ENCODE measurements at places on chromosomes 2 and 18.

DNA sequence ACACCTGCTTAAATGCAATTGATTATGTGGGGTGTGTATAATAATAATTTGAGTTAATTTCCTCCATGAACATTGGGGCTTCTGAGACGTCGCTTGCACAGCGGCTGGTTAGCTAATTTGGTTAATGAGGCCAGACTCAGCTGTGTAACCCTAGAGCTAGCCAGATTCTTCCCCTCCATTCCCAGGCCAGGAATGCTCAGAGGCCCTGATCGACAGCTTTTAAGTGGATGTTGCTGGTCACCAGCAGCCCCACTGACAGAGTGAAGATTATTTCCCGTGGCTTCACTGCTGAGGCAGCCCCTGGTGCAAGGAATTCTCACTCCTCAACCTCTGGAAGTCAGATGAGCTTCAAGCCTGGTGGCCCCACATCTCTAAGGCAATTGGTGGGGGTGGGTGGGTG lies 12.4 kb upstream of the EPAS1 start:
- DNase-seq, result no peak

GRCh38 chr2:36609507-36609906 lies 11.5 kb upstream of the FEZ2 start:
- DNase-seq, result no peak

DNA sequence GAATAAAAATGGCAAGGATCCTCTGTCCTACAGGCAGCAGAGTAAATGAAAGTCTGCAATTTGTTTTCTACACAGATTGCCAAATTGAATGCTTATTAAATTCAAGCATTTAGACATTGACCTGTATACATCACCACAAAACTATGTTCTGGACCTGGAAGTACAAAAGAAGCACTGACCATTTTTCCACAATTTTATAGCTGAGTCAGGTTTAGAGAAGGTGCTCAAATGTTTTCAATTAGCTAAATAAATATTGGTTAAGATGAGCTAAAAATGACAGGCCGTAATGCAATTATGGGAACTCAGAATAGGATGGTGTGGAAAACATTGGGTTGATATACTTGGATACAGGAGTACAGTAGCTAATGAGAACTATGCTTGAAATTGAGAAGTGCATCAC lies 490.7 kb upstream of the MEIS1 start:
- DNase-seq, result no peak

DNA sequence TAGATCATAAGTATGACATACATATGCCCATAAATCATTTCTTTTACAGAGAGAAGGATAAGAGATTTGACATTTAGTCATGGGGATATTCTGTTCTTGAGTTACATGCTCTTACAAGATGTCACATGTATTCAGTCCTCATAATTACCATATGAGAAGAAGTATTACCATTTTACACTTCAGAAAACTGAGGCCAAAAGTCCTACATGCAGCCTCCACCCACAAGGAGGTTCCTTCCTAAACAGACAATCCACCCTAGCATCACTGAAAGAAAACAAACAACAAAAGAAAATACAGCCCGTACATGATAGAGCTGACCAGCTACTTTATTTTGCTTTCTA lies 335.1 kb downstream of the SETBP1 start:
- peak; percentile 61 for DNase-seq

DNA sequence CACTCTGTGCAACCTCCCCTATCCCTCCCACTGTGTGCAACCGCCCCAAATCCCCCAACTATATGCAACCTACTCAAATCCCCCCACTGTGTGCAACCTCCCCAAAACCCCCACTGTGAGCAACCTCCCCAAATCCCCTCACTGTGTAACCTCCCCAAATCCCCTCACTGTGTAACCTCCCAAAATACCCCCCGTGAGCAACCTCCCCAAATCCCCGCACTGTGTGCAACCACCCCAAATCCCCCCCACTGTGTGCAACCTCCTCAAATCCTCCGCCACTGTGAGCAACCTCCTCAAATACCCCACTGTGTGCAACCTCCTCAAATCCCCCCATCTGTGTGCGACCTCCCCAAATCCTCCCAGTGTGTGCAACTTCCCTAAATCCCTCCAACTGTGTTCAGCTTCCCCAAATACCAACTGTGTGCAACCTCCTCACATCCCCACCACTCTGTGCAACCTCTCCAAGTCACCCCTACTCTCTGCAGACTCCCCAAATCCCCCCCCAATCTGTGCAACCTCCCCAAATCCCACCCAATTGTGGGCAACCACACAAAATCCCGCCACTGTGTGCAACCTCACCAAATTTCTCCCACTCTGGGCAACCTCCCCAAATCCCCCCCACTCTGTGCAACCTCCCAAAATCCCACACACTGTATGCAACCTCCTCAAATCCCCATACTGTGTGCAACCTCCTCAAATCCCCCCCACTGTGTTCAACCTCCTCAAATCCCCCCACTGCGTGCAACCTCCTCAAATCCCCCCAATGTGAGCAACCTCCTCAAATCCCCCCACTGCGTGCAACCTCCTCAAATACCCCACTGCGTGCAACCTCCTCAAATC lies 114.1 kb downstream of the TPO start:
- no peak for DNase-seq

DNA sequence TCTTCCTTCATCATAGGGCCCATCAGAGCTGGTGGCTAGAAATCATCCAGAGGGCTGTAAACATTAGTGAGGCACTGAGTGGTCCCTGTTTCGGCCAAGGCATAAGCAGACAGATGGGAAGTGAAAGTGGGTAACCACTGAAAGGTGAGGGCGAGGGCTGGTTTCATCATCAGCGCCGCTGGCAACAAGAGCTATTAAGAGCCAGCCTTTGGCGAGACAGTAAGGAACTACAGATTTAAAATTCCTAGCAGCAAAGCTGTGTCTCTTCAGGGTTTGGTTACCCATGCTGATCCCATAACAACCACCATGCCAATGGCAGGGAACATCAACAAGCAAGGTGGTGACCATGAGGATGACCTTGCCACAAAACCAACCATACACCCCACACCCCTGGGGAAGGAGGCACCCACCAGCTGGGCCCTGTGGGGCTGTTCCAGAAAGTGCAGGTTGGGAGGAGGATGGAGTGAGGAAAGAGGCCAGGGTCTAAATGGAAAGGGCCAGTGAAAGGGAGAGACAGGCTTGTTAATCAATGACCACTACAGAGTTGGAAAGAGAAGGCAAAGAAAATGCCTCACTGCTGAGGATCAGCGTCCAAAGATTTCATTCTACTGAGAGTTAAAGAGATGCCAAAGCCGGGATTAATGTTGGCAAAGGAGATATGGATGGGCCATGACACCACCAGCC lies 9.0 kb upstream of the SLC20A1 start:
- no peak for DNase-seq

- no peak for DNase-seq
These were observed 562 bp downstream of the CENPA start for GRCh38 chr2:26786207-26787028.

DNA sequence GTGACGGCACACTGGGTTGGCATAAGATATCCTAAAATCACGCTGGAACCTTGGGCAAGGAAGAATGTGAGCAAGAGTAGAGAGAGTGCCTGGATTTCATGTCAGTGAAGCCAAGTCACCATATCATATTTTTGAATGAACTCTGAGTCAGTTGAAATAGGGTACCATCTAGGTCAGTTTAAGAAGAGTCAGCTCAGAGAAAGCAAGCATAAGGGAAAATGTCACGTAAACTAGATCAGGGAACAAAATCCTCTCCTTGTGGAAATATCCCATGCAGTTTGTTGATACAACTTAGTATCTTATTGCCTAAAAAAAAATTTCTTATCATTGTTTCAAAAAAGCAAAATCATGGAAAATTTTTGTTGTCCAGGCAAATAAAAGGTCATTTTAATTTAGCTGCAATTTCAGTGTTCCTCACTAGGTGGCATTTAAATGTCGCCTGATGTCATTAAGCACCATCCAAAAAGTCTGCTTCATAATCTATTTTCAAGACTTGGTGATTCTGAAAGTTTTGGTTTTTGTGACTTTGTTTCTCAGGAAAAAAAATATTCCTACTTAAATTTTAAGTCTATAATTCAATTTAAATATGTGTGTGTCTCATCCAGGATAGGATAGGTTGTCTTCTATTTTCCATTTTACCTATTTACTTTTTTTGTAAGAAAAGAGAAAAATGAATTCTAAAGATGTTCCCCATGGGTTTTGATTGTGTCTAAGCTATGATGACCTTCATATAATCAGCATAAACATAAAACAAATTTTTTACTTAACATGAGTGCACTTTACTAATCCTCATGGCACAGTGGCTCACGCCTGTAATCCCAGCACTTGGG lies 19.6 kb downstream of the RSAD2 start:
- peak; percentile 4 for DNase-seq

GRCh38 chr2:145752091-145752806 lies 1232.3 kb upstream of the ZEB2 start:
- DNase-seq, result peak; percentile 51

- no peak for DNase-seq
These were observed 58.9 kb upstream of the NCOA1 start for GRCh38 chr2:24432121-24432520.

DNA sequence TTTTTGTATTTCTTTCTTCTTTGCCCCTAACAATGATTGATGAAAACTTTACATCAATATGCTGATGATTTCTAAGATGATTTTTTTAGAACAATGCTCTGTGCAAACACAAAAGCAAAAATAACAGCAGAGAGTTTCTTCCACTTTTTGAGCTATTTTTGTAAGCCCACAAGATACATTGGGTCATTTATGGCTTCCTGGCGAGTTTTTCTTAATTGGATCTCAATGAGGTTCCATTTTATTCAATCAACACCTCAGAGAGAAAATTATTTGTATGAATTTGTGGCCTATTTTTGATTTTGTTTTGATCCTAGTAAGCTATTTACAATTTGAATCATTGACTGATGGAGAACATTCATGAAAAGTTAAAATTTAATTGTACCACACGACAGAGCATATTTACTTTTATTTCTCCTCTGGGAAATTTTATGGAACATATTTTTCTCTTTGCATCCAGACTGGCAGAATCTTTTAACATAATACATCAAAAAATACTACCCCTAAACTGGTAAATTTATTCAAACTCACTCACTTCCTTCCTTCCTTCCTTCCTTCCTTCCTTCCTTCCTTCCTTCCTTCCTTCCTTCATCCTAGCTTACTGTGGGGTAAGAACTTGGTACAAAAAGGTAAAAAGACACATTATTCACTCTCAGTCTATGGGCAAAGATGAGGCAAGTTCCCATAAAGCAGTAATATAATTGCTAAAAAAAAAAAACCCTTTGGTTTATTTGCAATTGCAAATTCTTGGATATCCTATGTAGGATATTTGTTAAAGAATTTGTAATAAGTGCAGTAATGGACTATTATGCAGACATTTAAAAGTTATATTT lies 710.4 kb downstream of the SLC4A3 start:
- DNase-seq, result no peak

DNA sequence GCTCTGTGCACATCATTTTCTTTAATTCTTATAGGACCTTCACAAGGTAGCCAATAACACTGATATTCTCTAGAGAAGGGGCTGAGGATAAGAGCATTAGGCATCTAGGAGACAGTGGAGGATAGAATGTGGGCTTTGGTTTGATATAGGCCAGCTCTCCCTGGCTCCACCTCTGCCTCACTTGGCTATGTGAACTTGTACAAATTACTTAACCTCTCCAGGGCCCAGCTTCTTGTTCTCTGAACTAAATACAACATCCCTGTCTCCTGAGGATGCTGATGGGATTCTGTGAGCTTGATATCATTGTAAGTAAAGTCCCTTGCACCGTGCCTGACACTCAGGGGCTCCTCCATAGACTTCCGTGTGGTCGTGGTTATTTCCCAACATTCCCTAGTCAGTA lies 87.3 kb downstream of the ACOXL start:
- DNase-seq, result no peak

DNA sequence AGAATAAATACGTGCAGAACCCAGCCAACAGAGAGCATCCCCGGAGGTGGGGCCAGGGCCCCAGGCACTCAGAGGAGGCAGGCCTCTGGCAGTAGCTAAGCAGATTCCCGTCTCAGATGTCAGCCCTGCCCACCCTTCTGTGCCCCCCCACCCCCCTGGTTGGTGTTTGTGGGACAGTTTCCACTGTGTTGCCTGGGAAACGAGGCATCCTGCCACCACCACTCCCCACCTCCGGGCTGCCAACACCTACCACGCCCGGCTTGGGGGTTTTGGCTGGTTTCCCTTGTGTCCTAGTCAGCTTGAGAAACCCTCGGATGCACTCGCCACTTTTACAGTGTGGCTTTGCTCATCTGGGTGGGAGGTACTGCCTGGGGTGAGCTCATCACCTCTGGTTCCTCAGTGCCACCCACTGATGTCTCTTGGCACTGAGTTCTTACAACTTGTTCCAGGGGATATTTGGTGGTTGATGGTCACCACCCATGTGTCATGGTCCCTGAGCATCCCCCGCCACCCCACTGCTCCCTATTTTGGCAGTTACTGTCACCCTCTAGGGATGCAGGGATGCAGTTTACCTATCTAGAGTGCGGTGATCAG lies 72.4 kb upstream of the YWHAQ start:
- DNase-seq, result peak; percentile 64

- DNase-seq, result no peak
These were observed 41.6 kb upstream of the MAP4K4 start for GRCh38 chr2:101655702-101656422.

DNA sequence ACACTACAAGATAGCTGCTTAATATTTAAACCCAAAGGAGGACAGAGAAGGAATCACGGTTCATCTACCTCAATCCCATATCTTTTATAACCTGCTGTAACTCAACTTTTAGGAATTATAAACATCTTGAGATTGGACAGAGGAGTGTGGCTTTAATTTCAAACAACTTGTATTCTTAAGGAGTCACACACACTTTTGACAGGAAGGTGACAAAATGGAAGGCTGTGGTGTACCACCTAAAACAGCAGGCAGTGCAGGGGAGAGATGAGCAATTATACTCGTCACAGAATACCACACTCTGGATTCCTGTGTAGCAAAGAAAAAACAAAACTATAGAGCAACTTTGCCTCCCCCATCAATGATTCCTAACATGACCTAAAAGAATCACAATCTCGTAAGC lies 194.8 kb downstream of the ZEB2 start:
- DNase-seq, result no peak

DNA sequence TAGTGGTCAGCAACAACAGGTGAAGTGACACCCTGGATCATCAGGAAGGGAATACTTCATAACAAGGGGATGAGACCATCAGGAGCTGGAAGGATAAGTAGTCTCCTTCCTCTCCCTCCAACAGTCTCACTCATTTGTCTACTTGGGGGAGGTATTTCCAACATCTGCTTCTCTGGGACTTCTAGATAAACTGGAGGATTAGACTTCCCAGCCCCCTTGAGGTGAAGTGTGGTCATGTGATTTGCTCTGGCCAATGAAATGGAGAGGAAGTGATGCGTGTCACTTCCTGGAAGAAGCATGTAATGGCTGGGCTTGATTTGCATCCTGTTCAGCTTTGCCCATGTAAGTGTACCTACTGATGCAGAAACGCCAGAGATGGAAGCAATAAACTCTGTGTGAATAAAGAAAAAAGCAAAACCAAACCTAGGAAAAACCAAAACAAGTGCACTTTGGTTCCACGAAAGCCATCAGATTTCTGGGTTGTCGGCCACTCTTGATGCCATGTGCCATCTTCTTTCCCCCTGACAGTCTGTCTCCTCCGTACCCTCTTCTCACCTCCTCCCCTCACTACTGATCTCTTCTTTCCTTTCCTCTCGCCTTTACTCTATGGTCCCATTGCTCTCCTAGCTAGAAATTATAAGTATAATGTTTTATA lies 76.1 kb upstream of the DNMT3A start:
- DNase-seq, result no peak

Data from NCI-H1092 treated with DMSO at 0.1 percent for 48 hours (cell line).